Cardiac muscle cell (in vitro differentiated cells and primary cell): ENCODE measurements at places on chromosomes 3 and 15. TPM values are rescaled to one million over a fixed set of nuclear protein-coding genes. Genes with fewer than 3 reads are reported as not detected.
A peak's percentile ranks its signal among the peaks of the same experiment; 100 is the strongest.

DNA sequence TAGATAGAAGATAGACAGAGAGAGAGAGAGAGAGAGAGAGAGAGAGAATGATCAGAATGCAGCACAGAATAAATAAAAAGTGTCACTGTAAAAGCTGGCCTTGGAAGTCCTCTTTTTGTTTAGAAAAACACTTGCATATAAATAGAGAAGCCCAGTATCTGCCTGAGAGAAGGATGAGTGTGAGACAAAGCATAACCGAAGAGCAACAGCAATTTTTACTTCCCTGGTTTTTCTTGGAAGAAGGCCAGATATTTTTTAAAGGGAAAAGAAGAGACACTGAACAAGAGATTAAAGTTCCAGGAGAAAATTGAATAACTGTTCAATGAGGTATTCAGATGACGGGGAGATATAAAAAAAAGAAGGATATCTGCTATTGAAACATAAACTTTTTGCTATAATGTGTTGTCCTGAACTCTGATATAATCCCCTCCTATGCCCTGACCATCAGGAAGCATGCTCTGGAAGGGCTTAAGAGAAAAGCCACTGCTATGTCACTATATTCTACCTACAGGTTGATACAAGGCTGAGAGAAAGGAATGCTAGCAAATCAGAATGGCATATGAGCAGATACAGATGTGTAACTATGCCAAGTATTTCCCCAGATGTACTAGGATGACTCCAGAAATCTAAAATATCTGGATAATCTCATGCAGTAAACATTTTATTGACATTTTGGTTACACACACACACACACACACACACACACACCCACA, 358.9 kb downstream of the RBMS3 start:
- DNase-seq: peak; percentile 37
- no peak overlapping the region for H3K4me3 ChIP-seq
- H3K36me3 ChIP-seq: no peaks in the 10 kb centered on the region
- no peak overlapping the region for H3K27ac ChIP-seq
- no peaks in the 10 kb centered on the region for H3K27me3 ChIP-seq

DNA sequence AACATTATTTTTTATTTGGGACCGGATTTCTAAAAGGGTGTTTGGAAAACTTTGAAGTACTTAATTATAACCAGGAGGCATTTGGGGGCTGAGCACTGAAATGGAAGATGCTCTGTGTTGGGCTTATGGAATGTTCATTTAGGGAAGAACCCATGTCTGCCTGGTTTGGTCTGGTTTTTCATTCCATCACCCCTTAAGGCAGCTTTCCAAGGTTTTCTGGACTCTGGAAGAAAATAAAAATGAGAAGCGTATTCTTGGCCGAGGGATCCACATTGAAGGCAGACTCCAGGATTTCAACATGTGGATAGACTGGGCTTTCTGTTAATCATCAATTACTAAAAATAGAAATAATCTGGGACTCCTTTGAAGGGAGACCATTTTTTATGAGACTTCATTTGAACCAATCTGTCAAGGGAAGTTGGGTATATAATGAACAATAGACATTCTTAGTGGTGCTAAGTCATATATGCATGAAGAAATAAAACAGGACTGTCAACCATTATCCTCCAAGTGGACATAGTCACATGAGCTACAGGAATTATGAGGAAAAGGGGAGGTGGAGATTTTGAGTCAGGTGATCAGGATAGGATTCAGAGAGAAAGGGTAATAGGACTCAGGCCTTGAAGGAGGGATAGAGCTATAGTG, 270.5 kb upstream of the ADAMTS9 start:
- no peak overlapping the region for H3K27ac ChIP-seq
- H3K4me3 ChIP-seq: no peak overlapping the region
- H3K27me3 ChIP-seq: no peaks in the 10 kb centered on the region
- no peak for DNase-seq

DNA sequence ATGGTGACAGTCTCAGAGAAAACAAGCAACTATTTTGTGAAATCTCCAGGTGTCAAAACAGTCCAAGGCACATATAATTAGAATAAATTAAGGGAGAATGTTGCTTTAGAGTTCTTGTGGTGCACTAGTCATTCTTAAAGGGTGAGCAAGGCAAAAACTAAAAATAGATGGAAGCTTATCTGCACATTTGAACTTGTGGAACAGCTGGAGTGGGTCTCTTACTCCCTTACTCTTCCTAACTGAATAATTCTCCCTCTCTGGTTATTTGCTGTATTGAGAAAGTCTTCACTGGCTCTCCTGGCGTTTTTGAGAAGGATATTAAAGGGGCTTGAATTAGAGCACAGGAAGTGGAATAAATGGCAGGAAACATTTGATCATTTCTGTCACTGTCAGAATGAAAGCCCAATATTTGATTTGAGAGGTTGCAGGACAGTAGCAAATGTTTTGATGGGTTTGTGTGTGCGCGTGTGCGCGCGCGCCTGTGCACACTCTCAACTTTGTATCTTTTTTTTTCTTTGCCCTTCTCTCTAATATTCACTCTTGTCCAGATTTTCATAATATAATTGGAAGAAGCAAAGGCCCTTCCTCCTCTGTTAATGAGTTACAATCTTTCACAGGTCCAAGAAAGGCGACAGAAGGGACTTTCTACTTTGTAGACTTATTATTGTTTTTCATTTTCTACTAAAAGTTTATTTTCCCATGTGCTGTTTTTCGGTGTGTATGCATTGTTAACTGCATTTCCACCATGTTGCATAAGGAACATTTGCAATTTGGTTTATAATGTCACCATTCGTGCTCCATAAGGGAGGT, 40.9 kb downstream of the AKAP13 start:
- peak; percentile 60 for DNase-seq
- peaks cover 22% of the 10 kb centered on the region for H3K4me1 ChIP-seq
- peak overlapping the region; percentile 31 for H3K27ac ChIP-seq
- H3K27me3 ChIP-seq: no peaks in the 10 kb centered on the region

GRCh38 chr3:148084931-148085330, 612.8 kb upstream of the AGTR1 start:
- no peak overlapping the region for H3K4me3 ChIP-seq
- H3K4me1 ChIP-seq: no peaks in the 10 kb centered on the region
- H3K27me3 ChIP-seq: no peaks in the 10 kb centered on the region
- no peak overlapping the region for H3K27ac ChIP-seq

- no peak overlapping the region for H3K27ac ChIP-seq
- peaks cover 4% of the 10 kb centered on the region for H3K36me3 ChIP-seq
- no peak for DNase-seq
- peaks cover 40% of the 10 kb centered on the region for H3K4me1 ChIP-seq
- no peaks in the 10 kb centered on the region for H3K27me3 ChIP-seq
- H3K4me3 ChIP-seq: no peak overlapping the region
Measured at GRCh38 chr3:12932347-12932746, 91.0 kb upstream of the RPL32 start.

DNA sequence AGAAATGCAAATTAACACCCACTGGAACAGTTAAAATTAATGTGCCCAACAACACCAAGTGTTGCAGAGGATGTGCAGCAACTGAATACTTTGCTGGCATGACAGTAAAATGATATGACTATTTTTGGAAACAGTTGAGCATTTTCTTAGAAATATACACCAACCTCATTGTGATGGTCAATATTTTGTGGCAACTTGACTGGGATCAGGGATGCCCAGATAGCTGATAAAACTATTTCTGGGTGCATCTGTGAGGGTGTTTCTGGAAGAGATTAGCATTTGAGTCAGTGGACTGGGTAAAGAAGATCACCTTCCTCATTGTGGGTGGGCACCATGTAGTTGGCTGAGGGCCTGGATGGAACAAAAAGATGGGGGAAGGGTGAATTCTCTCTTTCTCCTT, 57.9 kb downstream of the RPLP1 start:
- H3K36me3 ChIP-seq: no peaks in the 10 kb centered on the region
- no peak overlapping the region for H3K4me3 ChIP-seq
- H3K4me1 ChIP-seq: no peaks in the 10 kb centered on the region

DNA sequence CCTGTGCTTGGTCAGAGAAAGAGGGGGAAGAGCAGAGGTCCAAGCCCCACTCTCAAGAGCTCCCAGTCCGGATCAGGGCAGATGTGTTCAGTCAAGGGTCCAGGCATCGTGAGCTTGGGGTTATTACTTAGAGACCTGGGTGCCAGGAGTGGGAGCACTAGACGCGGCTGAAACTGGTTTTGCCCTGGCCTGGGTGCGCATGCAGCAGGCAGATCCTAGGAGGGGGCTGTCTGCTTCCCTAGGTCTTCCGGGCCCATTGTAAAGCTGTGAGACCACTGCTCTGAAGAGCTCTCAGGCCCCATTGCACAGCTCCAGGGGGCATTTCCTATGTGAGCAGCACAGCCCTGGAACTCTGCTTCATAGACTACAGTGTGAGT, 204.9 kb upstream of the LINGO1 start:
- no peak overlapping the region for H3K4me3 ChIP-seq
- no peaks in the 10 kb centered on the region for H3K27me3 ChIP-seq
- no peak for DNase-seq
- H3K27ac ChIP-seq: no peak overlapping the region
- no peaks in the 10 kb centered on the region for H3K36me3 ChIP-seq

DNA sequence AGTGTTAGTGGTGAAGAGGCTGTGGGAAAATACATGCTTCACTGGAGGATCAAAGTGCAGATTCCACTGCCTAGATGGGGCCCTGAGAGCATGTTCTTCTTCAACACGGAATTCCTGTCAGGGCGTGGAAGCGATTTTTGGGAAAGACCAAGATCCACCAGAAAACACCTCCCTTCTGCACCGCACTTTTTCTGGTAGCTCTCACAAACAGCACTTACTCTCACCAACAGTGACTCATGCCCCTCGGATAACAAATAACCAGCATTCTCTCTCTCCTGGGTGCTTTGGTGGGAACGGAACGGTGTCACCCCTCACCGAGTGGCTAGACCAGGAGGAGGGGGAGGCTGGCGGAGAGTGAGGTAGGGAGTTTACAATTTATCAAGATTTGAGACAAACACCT, 40.1 kb downstream of the ADAMTSL3 start:
- peaks cover 16% of the 10 kb centered on the region for H3K4me1 ChIP-seq
- H3K27ac ChIP-seq: peak overlapping the region; percentile 52
- H3K36me3 ChIP-seq: no peaks in the 10 kb centered on the region
- H3K27me3 ChIP-seq: no peaks in the 10 kb centered on the region
- DNase-seq: no peak
- H3K4me3 ChIP-seq: no peak overlapping the region

DNA sequence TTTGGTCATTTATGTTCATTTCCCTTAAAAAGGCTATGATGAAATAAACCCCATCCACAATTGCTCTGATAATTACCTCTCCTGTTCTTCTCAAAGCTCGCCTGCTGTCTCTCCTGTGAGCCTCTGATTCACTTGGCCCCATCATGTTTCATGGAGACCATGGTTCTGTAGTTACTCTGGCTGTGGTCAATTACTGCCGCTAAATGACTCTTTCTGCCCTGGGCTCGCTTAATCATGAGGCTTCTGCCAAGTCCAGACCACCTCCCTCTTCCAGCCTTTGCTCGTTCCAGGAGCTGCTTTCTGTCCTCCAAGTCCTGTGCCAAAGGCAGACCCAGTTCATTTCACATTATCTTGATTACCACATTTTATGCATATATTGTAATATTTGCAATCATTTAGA, 91.9 kb downstream of the THSD4 start:
- H3K4me3 ChIP-seq: no peak overlapping the region
- no peak overlapping the region for H3K27ac ChIP-seq
- no peaks in the 10 kb centered on the region for H3K36me3 ChIP-seq
- peaks cover under 1% of the 10 kb centered on the region for H3K4me1 ChIP-seq
- no peaks in the 10 kb centered on the region for H3K27me3 ChIP-seq

- no peak for DNase-seq
- no peaks in the 10 kb centered on the region for H3K36me3 ChIP-seq
- no peak overlapping the region for H3K4me3 ChIP-seq
- no peak overlapping the region for H3K27ac ChIP-seq
Measured at GRCh38 chr3:117666812-117667211, 957.2 kb downstream of the TUSC7 start.

- H3K27me3 ChIP-seq: no peaks in the 10 kb centered on the region
- no peaks in the 10 kb centered on the region for H3K4me1 ChIP-seq
- no peak overlapping the region for H3K4me3 ChIP-seq
Measured at GRCh38 chr3:15241341-15241740, 35.3 kb downstream of the CAPN7 start.

Gene ST8SIA2
- 4.0 and 4.5 TPM in 2 replicates for polyA plus RNA-seq

Gene NR2E3
- polyA plus RNA-seq: 0.22 TPM in 1 of 2 replicates, not detected in the other
